ENCODE measurements at places on chromosomes 1 and 21. TPM values are rescaled to one million over a fixed set of nuclear protein-coding genes. Genes with fewer than 3 reads are reported as not detected.

Gene C8B
- total RNA-seq, result not detected

Gene GCSAML
- total RNA-seq, result not detected

Gene AMPD1
- total RNA-seq, result not detected

Gene LIN28A
- not detected for total RNA-seq

Gene PLA2G2C
- total RNA-seq, result not detected

Gene PMF1
- total RNA-seq, result 58.8 TPM

Gene MIGA1
- total RNA-seq, result 5.9 TPM

Gene OR2L2
- not detected for total RNA-seq

All from A549 treated with DMSO at 1 μM for 4 hours (cell line).